ENCODE measurements at places on chromosomes 16 and 17. TPM values are rescaled to one million over a fixed set of nuclear protein-coding genes. Genes with fewer than 3 reads are reported as not detected.

NTN3 gene
- total RNA-seq: not detected

CDH1 gene
- 0.38 TPM for total RNA-seq

PPP1R1B gene
- 0.20 TPM for total RNA-seq

WFIKKN1 gene
- total RNA-seq: 1.2 TPM

MVD gene
- 63.4 TPM for total RNA-seq

SSTR5 gene
- not detected for total RNA-seq

FZD2 gene
- total RNA-seq: 0.20 TPM

ERCC4 gene
- total RNA-seq: 13.5 TPM

TBC1D28 gene
- not detected for total RNA-seq

NQO1 gene
- total RNA-seq: 1.8 TPM

SDR42E2 gene
- 0.28 TPM for total RNA-seq

SULT1A4 gene
- total RNA-seq: 3.5 TPM

UBE2I gene
- total RNA-seq: 237 TPM

CD19 gene
- 11.9 TPM for total RNA-seq

CXCL16 gene
- total RNA-seq: 8.9 TPM

CLEC19A gene
- not detected for total RNA-seq

CES1 gene
- total RNA-seq: 3.3 TPM

C16orf95 gene
- 2.6 TPM for total RNA-seq

PSMD12 gene
- total RNA-seq: 28.1 TPM

KRTAP9-4 gene
- total RNA-seq: not detected

CHST6 gene
- total RNA-seq: not detected
